ENCODE measurements at places on chromosomes 6 and 20.

DNA sequence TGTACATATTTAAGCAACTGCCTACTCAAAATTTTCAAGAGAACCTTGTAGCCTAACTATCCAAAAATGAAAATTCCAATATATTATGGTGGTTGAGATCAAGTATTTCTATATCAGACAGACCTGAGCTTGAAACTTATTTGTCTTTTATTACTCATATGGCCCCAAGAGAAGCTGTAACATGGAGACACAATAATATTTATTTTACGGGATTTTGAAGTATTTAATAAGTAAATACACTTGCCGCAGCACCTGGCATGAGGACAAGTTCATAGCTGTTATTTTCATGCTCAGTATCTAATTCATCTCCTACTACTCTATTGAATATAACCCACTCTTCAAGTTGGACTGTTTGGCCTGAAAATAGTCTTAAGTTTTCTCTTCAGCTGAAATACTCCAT is 28.0 kb downstream of the PTPRK start:
- DNase-seq, result no peak

DNA sequence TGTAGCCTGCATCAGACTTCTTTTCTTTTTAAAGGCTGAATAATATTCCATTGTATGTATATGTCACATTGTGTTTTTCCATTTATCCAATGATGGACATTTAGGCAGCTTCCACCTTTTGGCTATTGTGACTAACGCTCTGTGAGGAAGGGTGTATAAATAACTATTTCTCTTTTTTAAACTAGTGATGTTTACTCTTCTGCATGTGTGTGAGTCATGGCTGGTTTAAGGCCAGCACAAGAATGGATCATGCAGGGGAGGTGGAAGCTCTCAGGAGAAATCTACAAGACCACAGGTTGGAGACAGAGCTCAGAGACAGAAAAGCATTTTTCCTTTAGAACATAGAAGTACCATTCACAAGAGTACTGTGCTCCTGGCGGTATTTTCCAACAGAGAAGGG is 307.2 kb downstream of the SOX4 start:
- no peak for DNase-seq

DNA sequence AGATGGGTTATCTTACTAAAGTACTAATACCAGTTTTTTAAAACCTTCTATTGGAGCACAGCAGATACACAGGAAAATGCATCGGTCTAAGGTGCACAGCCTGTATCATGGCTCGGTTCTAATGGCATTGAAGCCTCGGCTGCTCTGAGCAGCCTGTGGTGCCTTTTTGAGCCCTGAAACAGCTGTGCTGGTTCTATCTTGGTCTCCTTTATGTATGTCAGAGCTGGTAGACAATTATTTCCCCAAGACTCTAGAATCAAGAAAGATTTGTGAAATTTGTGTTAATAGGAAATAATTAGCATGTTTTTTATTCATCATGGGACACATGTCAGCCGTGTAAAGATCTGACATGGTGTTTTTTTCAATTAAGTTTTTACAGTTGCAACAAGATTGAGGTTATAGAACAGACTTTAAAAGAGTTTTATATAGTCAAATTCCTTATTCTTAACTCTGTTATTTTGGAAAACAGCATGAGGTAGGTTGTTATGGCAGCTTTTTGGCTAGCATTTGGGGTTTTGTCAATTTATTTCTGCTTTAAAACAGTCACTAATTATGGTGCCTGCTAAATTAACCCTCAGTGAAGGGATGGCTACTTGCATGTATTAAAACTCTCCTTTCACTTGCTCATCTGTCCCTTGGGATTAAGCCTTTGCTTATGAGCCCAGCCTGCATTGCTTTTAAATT is 40.3 kb upstream of the C20orf144 start:
- no peak for DNase-seq

- DNase-seq, result no peak
Measured at GRCh38 chr20:44900231-44900854, 9.5 kb upstream of the PABPC1L start.

All from head of caudate nucleus (tissue), 42 donors.